ENCODE measurements at places on chromosomes 2 and 18. TPM values are rescaled to one million over a fixed set of nuclear protein-coding genes. Genes with fewer than 3 reads are reported as not detected.

FAM237A gene
- not detected for total RNA-seq

CELF4 gene
- not detected for total RNA-seq

IL18R1 gene
- total RNA-seq: 3.1 TPM

SAG gene
- not detected for total RNA-seq

TYMS gene
- 41.2 TPM for total RNA-seq

EFHD1 gene
- total RNA-seq: 2.2 TPM

KCNF1 gene
- 0.26 TPM for total RNA-seq

SLC16A14 gene
- 1.2 TPM for total RNA-seq

HMSD gene
- 0.78 TPM for total RNA-seq

ANKRD30BL gene
- total RNA-seq: not detected

GRHL1 gene
- total RNA-seq: 0.65 TPM

NEURL3 gene
- not detected for total RNA-seq

NEU2 gene
- total RNA-seq: not detected

AFF3 gene
- 5.7 TPM for total RNA-seq

MAP3K20 gene
- total RNA-seq: 41.0 TPM

IL36RN gene
- total RNA-seq: not detected

AGXT gene
- not detected for total RNA-seq

SNORC gene
- 6.8 TPM for total RNA-seq

CCDC74A gene
- total RNA-seq: 17.2 TPM

PTPRN gene
- total RNA-seq: 22.6 TPM

Data from epithelial cell of alveolus of lung (primary cell).